ENCODE measurements at places on chromosomes 12 and 14.

DNA sequence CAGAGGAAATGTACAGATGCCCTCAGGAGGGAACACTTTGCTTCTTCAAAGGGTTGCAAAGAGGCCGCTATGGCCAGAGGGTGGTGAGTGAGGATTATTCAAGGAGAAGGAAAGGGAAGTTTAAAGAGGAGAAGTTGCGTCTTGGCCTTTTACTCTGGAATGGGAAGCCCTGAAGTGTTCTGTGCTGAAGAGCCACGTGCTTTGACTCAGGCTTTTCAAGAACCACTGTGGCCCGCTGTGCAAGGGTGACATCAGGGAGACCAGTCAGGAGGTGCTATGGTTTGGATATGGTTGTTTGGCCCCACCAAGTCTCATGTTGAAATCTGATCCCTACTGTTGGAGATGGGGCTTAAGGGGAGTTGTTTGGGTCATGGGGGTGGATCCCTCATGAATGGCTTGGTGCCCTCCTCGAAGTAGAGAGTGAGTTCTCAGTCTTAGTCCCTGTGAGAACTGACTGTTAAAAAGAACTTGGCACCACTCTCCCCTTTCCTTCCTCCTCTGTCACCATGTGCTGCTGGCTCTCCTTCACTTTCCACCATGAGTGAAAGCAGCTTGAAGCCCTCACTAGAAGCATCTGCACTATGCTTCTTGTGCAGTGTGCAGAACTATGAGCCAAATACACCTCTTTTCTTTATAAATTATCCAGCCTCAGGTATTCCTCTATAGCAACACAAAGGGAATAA is 66.1 kb upstream of the DUSP6 start:
- DNase-seq, result no peak

DNA sequence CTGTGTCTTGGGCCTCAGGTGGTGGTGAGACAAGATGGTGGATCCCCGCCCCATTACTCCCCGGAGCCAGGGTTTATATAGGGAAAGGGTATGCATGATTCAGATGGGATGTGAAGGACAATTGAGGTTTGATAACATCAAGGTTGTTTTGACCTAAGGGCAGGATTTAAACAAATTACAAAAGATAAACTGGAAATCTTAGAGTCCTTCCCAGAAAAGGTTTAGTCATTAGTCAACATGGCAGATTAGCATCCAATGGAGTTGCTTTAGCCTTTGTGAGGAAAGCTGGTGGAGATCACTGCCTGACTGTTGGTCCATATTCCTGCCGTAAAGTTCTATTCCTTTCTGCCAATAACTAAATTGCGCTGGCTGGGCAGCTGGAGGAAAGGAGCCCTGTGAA is 15.6 kb upstream of the FRMD6 start:
- DNase-seq, result no peak

- no peak for DNase-seq
Measured at GRCh38 chr14:40365305-40365704, 933.1 kb upstream of the FBXO33 start.

GRCh38 chr12:92070054-92070863 is 75.4 kb downstream of the BTG1 start:
- DNase-seq, result no peak

DNA sequence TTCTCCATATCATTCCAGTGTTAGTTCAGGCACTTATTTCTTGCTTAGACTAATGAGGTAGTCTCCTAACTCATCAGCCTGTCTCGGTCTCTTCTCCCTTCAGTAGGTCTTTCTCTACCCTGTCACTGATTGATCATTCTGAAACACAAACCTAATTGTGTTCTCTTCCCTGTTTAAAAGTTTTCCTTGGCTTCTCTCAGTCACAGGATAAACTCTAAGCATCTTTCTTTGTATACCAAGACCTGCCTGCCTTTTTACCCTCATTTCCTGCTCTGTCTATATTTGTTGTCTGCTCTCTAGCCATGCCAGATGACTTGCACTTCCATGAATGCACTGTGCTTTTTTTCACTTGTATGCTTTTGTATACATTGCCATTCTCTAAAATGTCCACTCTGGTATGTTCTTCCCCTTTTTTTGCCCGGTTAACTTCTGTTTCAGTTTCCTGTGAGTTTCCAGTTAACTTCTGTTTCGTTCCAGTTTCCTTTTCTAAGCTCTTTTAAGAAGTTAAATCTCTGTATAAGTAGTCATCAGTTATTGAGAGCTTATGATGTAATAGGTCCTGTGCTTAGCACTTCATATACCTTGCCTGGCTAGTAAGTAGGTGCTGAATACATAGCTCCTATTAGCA is 12.8 kb downstream of the DIP2B start:
- DNase-seq, result no peak

DNA sequence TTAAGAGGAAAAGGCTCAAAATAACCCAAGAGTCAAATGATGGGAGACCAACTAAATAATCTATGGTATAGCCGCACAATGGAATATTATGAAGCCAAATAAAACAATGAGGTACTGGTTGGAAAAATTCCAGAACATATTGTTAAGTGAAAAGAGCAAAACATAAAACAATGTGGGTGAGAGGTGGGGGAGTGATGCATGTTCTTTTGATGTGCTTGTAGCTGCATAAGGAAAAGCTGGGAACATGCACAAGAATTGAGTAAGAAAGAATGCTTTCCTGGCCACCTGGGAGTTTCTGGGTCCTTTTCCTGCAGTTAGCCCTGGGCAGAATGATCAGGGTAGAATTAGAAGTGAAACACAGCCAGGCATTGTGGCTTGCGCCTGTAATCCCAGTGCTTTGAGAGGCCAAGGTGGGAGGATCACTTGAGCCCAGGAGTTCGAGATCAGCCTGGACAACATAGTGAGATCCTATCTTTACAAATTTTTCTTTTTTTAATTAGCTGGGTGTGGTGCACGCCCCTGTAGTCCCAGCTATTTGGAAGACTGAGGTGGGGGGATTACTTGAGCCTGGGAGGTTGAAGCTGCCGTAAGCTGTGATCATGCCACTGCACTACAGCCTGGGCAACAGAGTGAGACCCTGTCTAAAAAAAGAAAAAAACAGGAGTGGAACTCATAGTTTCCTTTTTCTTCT is 7.9 kb downstream of the ABCB9 start:
- DNase-seq, result no peak

- no peak for DNase-seq
Measured at GRCh38 chr12:79988368-79988767, 53.5 kb upstream of the PPP1R12A start.

DNA sequence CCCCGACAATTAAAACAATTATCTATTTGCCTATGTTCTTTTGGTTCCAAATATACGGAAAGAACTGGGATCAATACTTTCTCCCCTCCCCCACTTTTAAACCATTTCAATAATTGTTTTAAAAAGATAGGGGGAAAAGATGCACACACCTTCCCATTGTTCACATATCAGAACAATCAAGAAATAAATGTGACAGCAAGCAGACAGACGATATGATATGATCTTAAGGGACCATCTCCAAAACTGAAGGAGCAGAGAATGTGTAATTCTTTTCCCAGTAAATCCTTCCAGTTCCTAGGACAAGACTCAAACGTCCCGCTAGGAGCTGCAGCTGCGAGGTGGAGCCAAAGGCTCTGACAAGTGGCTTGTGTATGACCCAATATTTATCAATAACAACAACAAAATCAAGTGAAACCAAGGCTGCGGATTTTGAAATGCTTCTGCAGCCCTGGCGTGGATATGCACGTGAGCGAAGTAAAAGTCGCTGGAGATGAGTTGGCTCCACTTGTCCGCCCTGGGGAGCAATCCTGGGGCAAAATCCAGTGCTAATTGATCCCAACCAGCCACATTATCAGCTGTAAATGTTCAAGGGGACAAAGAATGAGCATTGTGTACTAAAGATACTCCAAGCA is 8.2 kb upstream of the FOXG1 start:
- no peak for DNase-seq

GRCh38 chr14:101594511-101595148 is 33.3 kb downstream of the DIO3 start:
- no peak for DNase-seq

GRCh38 chr12:120855823-120856588 is 48.2 kb downstream of the SPPL3 start:
- no peak for DNase-seq

DNA sequence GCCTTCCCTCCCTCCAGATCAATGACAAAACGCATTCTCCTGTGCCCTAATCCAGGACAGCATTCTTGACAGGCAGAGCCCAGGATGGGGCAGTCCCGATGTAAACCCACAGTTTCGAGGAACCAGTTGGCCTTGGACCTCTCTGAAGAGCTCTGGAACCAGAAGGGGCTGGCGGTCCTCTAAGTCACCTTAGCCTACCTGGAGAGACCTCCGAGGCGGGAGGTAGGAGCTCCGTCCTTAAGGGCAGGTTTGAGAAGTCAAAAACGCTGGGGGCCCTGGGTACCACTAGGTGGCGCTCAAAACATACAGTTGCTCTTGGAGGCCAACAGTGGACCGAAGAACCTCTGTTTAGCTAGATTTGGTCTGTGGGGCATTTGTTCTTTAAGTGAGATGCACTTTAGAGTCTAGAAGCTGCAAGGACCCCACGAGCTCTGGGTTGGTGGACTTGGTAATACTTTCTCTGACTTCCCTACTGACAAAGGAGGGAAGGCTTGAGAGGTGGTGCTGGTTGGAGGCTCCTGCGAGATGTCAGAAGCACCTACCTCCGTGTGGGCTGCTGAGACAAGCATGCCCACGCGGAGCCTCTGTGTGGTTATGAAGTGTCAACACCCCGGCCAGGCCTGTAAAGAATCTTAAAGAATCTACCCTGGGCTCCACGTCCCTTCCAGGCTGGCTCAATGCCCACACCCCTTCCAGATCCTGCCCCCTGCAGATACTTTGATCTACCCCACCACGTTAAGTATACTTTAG is 74.8 kb upstream of the CHST11 start:
- peak; percentile 74 for DNase-seq

GRCh38 chr12:52759695-52760094 is 17.4 kb downstream of the KRT76 start:
- DNase-seq, result no peak

DNA sequence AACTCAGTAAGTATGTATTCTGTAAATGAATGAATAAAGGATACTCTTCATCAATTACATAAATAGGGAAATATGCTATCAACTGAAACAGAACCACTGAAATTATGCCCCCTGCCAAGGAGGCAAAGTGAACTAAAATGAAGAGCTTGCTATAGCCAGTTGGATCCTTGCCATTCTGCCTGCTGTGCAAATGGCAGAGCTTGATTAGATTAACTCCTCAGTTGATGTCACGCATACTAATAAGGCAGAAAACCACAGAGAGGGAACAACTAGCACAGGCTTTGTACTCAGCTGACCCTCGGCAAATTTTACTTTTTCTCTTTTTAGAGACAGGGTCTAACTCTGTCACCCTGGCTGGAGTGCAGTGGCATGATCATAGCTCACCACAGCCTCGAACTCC is 36.7 kb upstream of the FERMT2 start:
- DNase-seq, result no peak

- no peak for DNase-seq
Measured at GRCh38 chr12:57603815-57604453, 690 bp upstream of the DTX3 start.

DNA sequence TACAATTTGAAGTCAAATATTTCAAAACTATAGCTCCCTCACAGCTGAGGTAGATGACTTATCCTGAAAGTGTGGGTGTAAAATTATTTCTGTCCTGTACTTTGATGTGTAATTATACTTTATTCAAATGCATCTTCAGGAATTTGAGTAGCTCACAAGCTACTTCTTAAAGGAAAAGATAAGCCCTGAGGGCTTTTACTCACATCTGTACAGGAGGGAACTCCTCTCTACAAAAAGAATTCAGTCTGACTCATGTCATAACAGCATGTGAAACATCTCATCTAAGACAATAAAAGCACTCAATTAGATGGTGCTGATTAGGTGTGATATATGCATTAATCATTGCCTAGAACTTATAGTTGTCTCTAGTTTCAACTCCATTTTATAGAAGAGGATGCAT is 452.0 kb downstream of the PRKD1 start:
- no peak for DNase-seq

GRCh38 chr12:49662998-49663843 is 39.9 kb downstream of the PRPF40B start:
- DNase-seq, result no peak

DNA sequence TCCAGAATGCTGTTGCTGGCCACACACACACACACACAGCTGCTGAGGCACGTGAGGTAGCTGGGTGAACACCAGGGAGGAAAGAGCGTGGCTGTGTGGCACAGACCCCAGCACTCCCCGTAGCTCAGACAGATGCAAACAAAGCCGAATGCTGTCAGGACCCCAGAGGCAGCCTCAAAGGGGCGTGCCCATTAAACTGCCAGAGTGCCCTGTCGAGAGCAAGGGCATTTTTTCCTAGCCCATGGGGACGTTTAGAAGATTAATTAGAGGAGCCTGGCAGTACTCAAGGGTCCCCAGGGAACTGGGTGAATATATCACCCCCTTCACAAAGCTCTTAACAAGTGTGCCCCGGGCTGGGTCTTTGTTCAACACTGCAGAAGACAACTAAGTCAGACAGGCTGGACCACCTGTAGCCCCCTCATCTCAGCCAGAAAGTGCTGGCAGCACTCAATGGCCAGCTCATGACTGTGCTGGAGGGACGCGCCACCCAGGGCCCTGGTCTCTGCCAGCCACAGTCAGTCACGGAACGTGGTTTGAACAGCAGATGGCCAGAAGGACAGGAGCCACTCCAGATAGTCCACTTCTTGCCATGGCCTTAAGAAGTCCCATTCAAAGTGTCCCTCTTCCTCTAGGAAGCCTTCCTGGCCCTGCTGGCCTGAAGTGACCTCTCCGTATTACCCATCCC is 37.5 kb downstream of the TTC7B start:
- DNase-seq, result no peak

DNA sequence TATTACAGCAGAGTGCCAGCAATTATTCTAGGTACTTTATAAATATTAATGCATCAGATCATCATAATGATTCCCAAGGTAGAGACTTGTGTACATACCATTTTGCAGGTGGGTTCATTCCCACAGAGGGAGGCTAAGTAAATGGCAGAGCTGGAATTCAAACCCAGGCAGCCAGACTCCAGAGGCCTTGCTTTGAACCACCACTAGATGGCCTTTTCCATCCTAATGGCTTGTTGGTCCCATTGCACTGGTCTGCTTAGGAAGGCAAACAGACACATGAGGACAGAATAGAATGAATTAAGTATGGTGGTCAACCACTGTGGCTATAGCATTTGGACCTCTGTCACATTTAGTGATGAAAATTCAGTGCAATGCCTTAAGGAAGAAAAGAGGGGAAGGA is 158.7 kb downstream of the METTL25 start:
- peak; percentile 21 for DNase-seq

DNA sequence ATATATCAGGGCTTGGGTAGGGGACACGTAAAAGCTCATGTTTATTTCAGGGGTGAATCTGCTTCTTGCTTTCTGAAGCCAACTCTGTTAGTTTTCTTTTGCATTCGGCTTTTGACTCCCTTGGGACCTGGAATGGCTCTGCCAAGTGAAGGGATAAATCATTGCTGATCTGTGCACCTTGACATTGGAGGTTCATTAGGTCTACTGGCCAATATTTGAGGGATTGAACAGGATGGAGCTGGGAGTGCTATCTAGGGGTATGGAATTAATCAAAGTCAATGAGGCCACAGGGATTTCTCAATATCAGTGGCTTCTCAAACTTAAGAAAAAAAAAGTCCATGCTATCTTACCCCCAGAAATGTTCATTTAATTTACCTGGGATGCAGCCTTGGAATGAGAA is 203.5 kb upstream of the RMST start:
- DNase-seq, result no peak
